ENCODE measurements at places on chromosomes 16 and 17.

GRCh38 chr16:66387817-66388332 is 21.4 kb downstream of the CDH5 start:
- DNase-seq: no peak

DNA sequence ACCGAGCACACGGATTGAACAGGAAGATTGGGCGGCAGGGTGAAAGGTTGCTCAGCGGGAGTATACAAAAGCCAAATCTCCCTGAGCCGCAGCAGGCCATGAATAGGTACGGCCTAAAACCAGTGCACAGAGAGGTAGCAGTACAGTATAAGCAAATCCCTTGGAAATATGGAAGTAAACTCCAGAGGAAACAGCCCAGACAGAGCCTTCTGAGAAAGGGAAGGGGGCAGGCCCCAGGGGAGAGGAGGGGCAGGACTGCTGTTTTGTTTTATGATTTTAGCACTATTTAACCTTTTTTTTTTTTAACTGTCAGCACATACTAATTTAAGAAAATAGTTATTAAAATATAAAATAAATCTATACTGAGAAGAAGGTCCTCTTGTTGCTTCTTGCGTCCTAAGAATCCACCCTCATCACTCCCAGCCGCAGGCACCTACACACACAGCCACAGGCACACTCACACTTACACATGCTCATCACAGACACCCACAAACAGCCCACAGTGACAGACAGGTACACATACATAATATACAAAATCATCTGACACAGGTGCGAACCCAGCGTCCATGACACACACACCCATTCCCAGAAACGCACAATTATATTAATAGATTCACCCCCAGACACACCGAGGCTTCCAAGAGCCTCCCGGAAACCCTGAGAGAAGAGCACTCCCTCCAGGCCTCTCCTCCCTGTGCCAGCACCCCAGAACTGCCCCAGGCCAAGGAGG is 12.8 kb downstream of the PLXDC1 start:
- no peak for DNase-seq

GRCh38 chr16:10324210-10324609 is 61.7 kb upstream of the ATF7IP2 start:
- DNase-seq: no peak

- DNase-seq: no peak
These were observed 137.2 kb downstream of the SNX29 start for GRCh38 chr16:12113523-12114345.

- DNase-seq: no peak
These were observed 8.1 kb downstream of the GPRC5B start for GRCh38 chr16:19876501-19877059.

GRCh38 chr16:75246504-75247205 is 4.8 kb downstream of the BCAR1 start:
- DNase-seq: no peak

DNA sequence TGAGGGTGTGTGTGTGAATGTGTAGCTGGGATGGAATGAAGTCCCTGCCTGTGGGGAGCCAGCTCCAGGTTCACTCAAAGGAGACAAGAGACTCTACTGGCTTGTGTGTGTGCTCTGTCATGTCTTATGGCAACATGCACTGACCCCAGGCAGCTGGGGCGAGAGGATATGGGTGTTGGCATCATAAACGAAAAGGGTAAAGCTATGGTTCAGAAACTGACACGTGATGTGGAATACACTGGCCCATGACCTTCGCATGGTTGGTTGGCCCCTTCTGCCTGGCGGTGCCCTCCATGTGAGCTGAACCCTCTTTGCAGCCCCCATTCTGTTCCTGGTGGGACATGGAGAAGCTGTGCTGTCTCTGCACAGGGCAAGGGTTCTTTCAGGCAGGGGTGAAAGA is 21.9 kb downstream of the ZNF750 start:
- DNase-seq: no peak

- no peak for DNase-seq
These were observed 41.9 kb upstream of the ATP2A3 start for GRCh38 chr17:4006165-4006589.

DNA sequence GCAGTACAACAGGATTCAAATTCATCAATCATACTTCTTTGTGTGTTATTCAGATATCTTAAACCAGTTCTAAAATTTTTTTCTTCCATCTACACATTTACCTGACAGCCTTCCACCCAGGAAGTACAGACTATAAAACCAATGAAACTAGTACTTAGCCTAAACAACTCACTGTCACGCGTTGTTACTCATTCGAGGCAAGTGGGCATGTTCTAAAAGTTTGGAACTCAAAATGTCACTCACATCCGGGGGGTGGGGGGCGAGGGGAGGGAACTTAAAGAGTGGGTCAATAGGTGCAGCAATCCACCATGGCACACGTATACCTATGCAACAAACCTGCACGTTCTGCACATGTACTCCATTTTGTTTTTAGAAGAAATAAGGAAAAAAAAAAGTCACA is 90.4 kb upstream of the PLEKHM1 start:
- DNase-seq: no peak

- DNase-seq: no peak
These were observed 23.1 kb upstream of the CNOT1 start for GRCh38 chr16:58652741-58653140.

GRCh38 chr16:78817200-78817739 is 717.8 kb downstream of the WWOX start:
- DNase-seq: no peak

DNA sequence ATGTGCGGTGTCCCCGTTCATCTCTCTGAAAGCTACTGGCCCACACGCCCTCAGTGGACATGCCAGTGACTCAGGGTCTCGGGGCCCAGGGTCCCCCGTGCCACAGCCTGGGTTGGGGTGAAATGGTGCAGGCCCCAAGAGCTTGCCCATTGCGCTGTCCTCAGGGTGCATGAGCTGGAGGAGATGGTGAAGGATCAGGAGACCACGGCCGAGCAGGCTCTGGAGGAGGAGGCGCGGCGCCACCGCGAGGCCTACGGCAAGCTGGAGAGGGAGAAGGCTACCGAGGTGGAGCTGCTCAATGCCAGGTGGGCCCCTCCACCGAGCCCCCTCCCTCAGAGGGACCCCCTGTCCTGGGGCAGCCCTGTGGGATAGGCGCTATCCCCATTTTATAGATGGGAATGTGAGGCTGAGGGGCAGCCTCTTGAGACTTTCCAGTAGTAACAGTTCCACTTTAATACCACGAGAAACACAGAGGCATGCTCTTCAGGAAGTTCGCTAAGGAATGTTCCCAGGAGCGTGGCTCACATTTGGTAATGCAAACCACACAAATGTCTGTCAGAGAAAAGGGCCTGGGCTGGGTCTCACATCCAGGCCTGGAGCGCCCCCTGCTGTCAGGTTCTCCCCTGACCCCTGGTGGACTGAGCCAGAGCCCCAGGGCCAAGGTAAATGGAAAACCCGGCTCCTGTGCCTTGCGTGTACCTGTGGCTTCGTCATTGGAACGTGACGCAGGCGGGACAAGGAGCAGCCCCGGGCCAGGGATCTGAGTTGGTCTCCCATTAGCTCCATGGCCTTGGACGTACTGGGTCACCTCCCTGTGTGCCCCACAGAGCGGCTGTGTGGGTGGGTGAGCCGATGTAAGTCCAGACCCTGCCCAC is 133.7 kb downstream of the RAB11FIP4 start:
- peak; percentile 76 for DNase-seq

- DNase-seq: peak; percentile 10
These were observed 11.8 kb upstream of the CLTC start for GRCh38 chr17:59607817-59608403.

GRCh38 chr17:53344778-53345177 is 477.9 kb upstream of the KIF2B start:
- DNase-seq: no peak

- no peak for DNase-seq
These were observed 131.2 kb upstream of the NLRP1 start for GRCh38 chr17:5715478-5715877.

DNA sequence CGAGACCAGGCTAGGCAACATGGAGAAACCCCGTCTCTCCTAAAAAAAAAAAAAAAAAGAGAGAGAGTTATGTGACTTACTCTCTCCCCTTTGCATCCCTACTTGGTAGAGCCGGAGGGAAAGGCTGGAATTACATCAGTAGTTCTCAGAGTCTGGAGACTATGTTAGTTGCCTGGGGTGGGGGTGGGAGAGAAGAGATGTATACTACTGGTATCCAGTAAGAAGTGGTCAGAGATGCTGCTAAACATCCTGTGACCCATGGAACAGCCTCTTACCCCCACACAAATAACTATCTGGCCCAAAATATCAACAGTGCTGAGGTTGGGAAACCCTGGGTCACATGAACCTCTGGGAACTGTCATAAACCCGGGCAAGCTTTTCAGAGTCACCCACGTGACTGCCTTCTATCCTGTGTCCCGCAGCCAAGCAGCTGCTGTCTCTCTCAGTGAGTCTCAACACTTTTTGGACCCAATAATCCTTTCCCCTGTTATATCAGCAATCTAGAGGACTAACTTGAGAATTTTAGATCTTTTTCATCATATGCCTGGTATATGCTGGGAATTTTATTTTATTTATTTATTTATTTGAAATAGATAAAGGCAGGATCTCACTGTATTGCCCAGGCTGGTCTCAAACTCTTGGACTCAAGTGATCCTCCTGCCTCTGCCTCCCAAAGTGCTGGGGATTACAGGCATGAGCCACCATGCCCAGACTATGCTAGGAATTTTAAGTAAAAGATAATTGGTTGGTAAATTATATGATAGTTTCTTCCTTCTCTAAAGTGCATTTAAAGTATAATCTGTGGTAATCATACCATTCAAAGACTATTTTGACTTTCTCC is 8.7 kb downstream of the EIF1 start:
- no peak for DNase-seq

DNA sequence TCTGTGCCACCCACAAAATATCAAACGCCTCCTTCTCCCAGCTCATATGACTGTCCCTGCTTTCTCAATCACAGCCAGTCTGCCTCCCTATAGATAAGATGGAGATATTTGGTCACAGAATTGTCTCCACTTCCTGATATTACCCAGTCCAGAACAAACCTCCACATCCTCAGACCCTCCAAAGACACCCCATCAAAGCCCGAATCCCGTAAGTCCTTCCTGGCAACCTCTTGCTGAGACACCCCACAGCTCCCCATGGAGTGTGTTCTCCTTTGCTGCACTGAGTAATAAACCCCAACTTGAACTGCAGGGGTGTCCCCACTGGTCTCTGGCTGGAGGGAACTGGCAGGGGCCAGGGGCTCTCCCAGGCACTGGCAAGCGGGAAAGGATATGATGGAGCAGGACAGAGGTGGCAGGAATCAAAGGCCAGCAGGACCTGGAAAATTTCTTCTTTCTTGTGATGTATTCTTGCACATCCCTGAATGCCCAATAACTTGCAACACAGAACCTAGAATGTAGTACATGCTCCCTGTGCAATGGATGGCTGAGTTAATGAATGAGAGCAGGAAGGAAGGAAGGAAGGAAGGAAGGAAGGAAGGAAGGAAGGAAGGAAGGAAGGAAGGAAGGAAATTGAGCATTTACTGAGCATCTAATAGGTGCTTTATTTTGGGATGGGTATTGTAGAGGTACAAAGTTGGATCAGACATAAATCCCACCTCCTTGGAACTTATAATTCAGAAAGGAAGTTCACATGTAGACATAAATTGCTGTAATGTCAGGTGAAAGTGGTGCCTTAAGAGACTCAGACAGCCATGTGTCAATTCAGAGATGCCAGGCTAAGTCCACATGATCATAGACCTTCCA is 13.9 kb downstream of the TMEM114 start:
- DNase-seq: no peak

- DNase-seq: no peak
These were observed 3.7 kb downstream of the PPP4C start for GRCh38 chr16:30079480-30079879.

DNA sequence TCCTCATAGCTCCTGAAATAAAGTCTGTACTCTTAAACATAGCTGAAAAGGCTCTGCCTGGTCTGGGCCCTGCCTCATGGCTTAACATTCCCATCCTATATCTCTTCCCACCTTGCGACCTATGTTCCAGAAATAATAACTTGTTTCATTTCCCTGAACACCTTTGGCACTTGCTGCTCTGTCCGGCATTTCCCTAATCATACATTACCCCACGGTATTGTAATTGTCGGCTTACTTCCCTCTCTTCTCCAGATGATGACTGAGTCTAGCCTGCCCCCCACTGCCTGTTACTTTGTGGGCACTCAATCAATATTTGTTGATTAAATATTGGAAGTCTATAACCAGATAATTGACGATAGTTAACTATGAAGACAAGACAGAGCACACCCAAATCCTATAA is 23.3 kb upstream of the SUPT4H1 start:
- no peak for DNase-seq

- DNase-seq: no peak
These were observed 140.7 kb downstream of the SDK2 start for GRCh38 chr17:73503560-73503959.

DNA sequence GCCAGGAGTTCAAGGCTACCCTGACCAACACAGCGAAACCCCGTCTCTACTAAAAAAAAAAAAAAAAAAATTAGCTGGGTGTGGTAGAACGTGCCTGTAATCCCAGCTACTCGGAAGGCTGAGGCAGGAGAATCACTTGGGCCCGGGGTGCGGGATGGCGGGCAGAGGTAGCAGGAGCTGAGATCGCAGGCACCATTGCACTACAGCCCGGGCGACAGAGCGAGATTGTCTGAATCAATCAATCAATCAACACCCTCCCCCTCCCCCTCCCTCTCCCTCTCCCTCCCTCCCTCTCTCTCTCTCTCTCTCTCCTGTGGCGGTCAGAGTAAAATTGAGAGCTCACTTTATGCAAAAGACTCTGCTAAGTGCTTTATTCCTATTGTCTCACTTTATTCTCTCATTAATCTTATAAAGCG is 1.2 kb downstream of the HSDL1 start:
- DNase-seq: no peak

DNA sequence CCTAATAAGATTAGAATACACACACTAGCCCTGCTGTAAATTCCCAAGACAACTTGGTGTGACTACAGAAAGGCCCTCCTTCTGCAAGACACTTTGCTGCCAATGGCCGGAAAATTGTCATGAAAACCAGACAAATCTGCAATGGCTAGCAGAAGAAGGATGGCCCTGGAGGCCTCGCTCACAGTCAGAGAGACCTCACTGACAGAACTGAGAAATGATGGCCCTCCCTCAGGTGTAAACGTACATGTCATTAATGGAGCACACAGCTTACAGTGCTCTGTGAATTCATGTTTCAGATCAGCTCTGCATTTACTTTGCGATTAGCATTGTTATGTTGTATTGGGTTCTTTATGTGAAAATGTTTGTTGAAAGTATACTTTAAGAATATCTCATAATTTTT is 202.9 kb upstream of the N4BP1 start:
- DNase-seq: no peak

DNA sequence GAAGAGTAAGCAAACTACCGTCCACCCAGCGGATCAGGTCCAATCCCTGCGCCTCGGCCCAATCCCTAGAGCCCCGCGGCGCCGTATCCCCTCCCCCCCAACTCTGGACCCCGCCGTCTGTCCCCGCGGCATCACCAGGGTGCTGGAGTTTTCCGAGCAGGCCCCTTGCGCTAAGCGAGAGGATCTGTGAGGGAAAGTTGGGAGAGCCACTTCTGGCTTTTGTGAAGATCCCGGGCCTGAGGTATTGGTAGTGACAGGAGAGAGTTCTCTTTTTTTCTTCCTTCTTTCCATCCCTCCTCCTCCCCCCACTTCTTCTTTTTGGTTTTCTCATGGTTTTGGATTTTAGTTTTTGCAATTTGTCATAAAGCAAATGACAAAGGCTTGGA is 3.5 kb upstream of the DLX4 start:
- no peak for DNase-seq

- DNase-seq: no peak
These were observed 89.3 kb upstream of the ZNF750 start for GRCh38 chr17:82929011-82929622.

Data from stimulated activated CD4-positive, alpha-beta T cell treated with anti-CD3 and anti-CD28 coated beads, Interleukin-2, amount 100 ng/mL, for 4 hours (primary cell).